ENCODE measurements at places on chromosomes 6 and 20.

GRCh38 chr6:51257938-51258337, 439.3 kb downstream of the TFAP2B start:
- DNase-seq = no peak

- DNase-seq = no peak
Measured at GRCh38 chr20:44803383-44803941, 6.9 kb downstream of the RIMS4 start.

- no peak for DNase-seq
Measured at GRCh38 chr6:154579485-154579884, 69.0 kb upstream of the CNKSR3 start.

DNA sequence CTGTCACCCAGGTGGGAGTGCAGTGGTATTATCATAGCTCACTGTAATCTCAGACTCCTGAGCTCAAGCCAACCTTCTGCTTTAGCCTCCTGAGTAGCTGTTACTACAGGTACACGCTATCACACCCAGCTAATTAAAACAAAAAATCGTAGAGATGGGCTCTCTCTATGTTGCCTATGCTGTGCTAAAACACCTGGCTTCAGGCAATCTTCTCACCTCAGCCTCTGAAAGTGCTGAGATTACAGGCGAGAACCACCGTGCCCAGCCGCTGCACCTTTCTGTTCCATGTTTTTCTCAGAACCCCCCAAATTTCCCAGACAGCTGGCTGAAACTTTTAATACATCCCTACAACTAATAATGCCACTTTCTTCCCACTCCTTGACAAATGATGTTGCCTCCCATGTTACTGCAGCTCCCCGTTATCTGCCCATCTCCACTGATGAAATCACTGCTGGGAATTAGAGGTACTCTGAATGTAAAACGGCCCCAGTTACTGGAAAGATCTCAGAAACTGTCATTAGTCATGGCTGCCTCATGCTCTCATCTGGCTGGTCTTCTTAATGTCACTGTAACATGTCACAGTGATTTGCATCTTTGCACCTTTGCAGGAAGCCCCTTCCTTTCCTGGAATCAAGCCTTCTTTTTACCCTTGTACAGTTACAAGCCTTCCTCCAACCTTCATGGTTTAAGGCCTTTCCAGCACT, 697.5 kb downstream of the PRKN start:
- DNase-seq = no peak

- DNase-seq = no peak
Measured at GRCh38 chr6:23327621-23328020, 758.3 kb downstream of the HDGFL1 start.

DNA sequence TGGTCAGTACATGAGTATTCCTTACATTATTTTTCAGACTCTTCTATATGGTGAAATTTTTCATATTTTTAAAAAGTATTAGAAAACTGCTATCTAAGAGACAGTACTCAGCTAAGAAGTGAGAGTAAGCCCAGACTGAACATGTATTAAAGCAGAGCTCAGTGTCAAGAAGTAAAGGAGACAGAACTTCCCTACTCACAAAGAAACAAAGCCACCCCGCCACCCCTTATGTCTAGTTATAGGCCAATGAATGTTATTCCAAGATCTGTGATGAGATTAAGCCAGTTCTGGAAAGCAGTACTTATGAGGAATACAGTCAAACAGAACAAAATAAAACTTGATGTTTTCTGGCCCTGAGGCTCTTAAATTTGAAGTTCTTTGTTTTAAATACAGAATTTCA, 114.5 kb downstream of the RNGTT start:
- no peak for DNase-seq

GRCh38 chr6:15326067-15326614, 80.3 kb downstream of the JARID2 start:
- no peak for DNase-seq

GRCh38 chr6:157555455-157556143, 174.6 kb downstream of the ZDHHC14 start:
- peak; percentile 74 for DNase-seq

Data from D341Med (cell line).